ENCODE measurements at places on chromosomes 5 and 9. TPM values are rescaled to one million over a fixed set of nuclear protein-coding genes. Genes with fewer than 3 reads are reported as not detected.

GRCh38 chr9:95644377-95644776, 127.6 kb upstream of the PTCH1 start:
- no peak overlapping the region for H3K4me3 ChIP-seq
- H3K27ac ChIP-seq = no peak overlapping the region
- H3K4me1 ChIP-seq = peaks cover 10% of the 10 kb centered on the region
- H3K27me3 ChIP-seq = no peaks in the 10 kb centered on the region
- no peaks in the 10 kb centered on the region for H3K36me3 ChIP-seq

DNA sequence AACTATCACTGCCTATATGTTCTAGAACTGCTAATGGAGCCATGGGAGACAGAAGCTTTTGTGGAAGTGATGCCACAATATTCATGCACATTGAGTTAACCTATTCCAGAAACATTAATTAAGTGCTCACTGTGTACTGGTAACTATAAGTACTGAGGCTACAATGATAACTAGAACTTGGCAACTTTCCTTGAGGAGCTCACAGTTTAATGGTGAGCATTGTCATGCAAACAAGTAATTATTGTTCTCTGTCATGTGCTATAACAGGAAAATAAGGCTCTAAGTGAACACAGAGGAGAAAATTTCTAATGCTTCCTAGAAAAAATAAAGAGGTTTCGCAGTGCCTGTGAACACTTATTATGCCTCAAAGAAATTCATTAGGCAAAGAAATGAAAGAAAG, 142.2 kb downstream of the BAAT start:
- DNase-seq = no peak
- no peak overlapping the region for H3K4me3 ChIP-seq
- H3K36me3 ChIP-seq = no peaks in the 10 kb centered on the region
- H3K27ac ChIP-seq = no peak overlapping the region
- H3K27me3 ChIP-seq = no peaks in the 10 kb centered on the region

DNA sequence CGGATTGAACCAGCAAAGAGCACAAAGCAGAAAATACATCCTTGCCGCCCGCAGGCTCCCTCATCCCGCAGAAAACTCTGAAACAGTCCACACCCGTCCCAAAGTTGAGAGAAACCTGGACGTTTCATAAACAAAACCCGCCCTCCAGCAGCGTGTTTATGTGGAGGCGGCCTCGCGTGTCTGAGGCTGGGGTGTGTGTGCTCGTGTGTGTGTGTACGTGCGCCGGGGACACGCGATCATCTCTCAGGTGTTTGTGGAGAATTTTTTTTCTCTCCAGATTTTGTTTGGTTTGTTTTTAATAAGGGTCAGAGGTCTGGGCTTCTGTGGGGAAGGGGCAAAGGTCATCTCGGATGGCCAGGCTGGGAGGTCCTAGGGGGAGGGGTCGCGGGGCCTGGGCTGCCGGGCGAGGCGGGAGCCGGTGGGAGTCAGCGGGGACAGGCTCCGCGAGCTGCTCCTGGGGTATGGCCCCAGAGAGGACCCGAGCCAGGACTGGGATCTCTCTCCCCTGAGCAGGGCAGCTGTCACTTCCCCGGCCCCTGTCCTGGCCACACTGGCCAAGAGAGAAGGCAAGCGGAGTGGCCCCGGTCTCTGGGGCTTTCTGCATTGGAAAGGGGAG, 206.4 kb downstream of the C9orf50 start:
- H3K27ac ChIP-seq = peak overlapping the region; percentile 98
- no peaks in the 10 kb centered on the region for H3K36me3 ChIP-seq

GRCh38 chr9:96061293-96061987, 185.9 kb downstream of the ERCC6L2 start:
- H3K4me3 ChIP-seq = no peak overlapping the region
- no peaks in the 10 kb centered on the region for H3K36me3 ChIP-seq
- H3K4me1 ChIP-seq = no peaks in the 10 kb centered on the region
- no peak overlapping the region for H3K27ac ChIP-seq
- DNase-seq = peak; percentile 76

DNA sequence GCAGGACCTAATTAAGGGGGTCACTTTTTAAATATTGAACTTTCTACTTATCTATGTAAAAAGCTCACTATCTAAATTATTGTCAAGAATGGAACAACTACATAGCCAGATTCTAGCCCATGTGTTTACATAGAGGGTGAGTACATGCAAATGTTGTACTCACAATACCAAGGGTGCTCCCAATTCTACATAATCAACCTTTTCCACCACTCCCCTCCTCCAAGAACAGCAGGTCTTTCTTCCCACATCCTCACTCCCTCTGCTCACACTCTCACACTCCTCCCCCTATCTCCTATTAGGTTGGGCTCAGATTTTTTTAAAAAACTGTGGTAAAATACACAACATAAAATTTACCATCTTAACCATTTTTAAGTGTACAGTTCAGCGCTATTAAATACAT, 325.4 kb downstream of the ARL15 start:
- H3K36me3 ChIP-seq = no peaks in the 10 kb centered on the region
- no peak overlapping the region for H3K27ac ChIP-seq
- H3K4me3 ChIP-seq = no peak overlapping the region
- H3K27me3 ChIP-seq = no peaks in the 10 kb centered on the region
- no peaks in the 10 kb centered on the region for H3K4me1 ChIP-seq

- H3K4me3 ChIP-seq = peak overlapping the region; percentile 97
- H3K4me1 ChIP-seq = no peaks in the 10 kb centered on the region
Observed at GRCh38 chr5:75337366-75338021, 474 bp downstream of the HMGCR start.

DNA sequence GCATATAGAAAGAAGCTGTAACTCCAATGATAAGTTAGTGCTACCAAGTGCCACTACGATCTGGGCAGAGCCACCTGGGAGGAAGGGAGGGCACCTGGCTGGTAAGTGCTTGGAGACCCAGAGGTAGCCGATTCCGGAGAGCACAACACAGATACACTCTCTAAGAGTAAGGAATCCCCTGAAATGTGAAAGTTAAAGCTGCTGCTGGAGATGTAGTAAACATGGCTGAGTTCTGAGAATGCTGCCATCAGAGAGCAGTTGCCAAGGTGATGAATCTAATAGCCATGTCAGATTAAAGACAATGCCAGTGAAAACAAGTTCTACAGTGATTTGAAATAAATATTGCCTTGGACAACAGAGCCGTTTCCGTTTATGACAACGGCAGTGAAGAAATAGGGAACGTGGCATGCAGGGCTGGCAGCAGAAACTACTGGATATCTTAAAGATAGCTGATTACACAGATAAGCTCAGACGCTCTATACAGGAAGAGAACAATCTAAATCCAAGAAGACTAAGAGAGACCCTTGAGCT, 561.2 kb upstream of the C9orf72 start:
- H3K4me3 ChIP-seq = no peak overlapping the region
- no peak for DNase-seq
- H3K27ac ChIP-seq = no peak overlapping the region
- no peaks in the 10 kb centered on the region for H3K27me3 ChIP-seq
- H3K36me3 ChIP-seq = no peaks in the 10 kb centered on the region

COL5A1 gene
- 22.0 TPM for total RNA-seq

DNA sequence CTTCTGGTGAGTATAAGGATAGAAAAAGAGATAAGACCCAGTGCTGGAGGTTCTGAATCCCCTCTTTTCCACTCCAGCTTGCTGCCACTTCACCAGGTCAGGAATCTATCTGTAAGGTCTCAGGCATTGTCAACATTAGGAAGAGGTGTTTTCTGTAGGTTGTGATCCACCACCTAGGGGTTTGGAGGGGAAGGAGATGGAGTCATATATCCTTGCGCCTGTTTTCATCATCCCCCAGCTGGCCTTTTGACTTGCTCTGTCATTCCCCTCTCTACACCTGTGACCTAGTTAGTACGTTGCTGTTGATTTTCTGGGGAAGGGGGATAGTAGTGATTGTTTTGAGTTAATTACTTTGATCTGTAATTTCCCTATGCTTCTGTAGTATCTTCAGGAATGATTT, 20.5 kb downstream of the SPINK5 start:
- H3K4me3 ChIP-seq = no peak overlapping the region
- H3K36me3 ChIP-seq = no peaks in the 10 kb centered on the region
- DNase-seq = no peak
- H3K27me3 ChIP-seq = no peaks in the 10 kb centered on the region
- no peaks in the 10 kb centered on the region for H3K4me1 ChIP-seq

- H3K4me3 ChIP-seq = no peak overlapping the region
- H3K27ac ChIP-seq = no peak overlapping the region
- no peak for DNase-seq
Observed at GRCh38 chr5:135054546-135054945, 20.5 kb upstream of the PITX1 start.

DNA sequence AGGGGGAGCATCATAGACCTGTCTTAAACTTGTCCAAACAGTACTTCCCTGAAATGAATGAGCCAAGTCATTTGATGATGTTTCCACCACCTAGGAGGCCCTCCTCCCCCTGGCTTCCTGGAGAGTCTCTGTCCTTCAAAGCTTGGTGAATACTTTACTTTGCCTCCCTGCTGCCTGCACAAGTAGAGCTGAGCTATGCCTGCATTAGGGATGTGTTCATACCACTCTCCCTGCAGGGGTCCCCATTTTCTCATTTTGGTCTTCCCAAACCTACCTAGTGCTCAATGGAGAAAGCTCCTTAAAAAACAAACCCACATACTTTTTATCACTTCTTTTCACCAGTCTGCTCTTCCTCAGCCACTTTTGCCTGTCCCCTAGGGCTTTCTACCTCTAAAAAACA, 7.7 kb downstream of the CCNI2 start:
- H3K36me3 ChIP-seq = peaks cover 28% of the 10 kb centered on the region
- DNase-seq = no peak
- no peaks in the 10 kb centered on the region for H3K4me1 ChIP-seq
- H3K27me3 ChIP-seq = no peaks in the 10 kb centered on the region
- no peak overlapping the region for H3K4me3 ChIP-seq
- no peak overlapping the region for H3K27ac ChIP-seq

- no peak for DNase-seq
- no peaks in the 10 kb centered on the region for H3K36me3 ChIP-seq
- no peaks in the 10 kb centered on the region for H3K27me3 ChIP-seq
Observed at GRCh38 chr5:168073991-168074800, 217.2 kb upstream of the WWC1 start.

DNA sequence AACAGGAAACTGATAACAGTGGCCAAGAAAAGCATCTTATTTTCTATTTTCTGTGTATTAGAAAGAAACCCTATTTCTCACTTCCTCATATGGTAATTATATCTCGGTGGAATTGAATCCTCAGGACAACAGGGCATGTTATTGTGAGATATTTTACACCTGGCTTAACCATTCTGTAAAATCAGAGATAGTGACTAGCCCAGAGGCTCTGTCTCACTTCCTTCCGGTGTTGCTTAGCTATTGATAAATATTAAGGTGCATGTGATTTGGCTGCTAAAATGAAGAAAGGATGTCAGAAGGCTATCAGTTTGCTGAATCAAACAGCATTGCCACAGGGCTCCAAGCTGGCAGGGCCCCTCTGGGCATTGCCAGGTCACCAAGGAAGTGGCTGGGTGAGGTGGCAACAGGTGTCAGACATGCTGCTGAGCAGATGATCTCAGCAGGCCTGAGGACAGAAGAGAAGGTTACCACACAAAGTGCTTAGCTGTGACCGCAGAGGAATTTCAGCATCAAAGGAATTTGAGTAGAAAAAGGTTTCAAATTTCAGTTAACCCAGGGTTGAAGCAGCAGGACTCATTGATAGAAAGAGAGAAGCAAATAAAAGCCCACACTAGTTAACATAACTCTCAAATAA, 330.7 kb downstream of the PDE4D start:
- no peak overlapping the region for H3K4me3 ChIP-seq
- no peaks in the 10 kb centered on the region for H3K36me3 ChIP-seq
- H3K27ac ChIP-seq = no peak overlapping the region
- no peaks in the 10 kb centered on the region for H3K4me1 ChIP-seq
- no peak for DNase-seq
- H3K27me3 ChIP-seq = no peaks in the 10 kb centered on the region

DNA sequence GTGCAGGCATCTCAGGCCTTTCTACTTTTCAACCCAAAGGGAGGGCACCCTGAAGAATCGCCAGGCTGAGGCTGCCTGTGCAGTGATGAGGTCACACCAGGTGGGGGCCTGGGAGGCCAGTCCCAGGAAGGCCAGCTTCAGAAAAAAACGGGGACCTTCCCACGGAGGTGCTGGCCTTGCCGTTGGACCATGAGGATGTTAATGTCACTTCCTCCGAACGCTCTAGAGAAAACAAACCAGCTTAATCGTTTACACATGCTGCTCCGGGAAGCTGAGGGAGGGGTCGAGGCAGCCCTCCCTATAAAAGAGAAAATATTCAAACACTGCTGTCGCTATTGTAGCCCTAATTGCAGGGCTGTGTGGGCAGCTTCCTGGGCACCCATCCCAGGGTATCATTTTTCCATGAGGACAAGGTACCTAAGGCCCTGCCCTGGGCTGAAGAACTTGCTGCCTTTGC, 27.0 kb downstream of the PTGES start:
- H3K4me3 ChIP-seq = no peak overlapping the region
- DNase-seq = no peak
- H3K27me3 ChIP-seq = no peaks in the 10 kb centered on the region

DNAH5 gene
- not detected for total RNA-seq

GRCh38 chr5:111582993-111583601, 70.8 kb upstream of the STARD4 start:
- H3K27me3 ChIP-seq = no peaks in the 10 kb centered on the region
- no peak overlapping the region for H3K27ac ChIP-seq
- no peaks in the 10 kb centered on the region for H3K36me3 ChIP-seq
- peaks cover 7% of the 10 kb centered on the region for H3K4me1 ChIP-seq
- DNase-seq = no peak

GFRA3 gene
- 0.39 TPM for total RNA-seq

ZDHHC11B gene
- total RNA-seq = 4.0 TPM

B4GALT7 gene
- 12.2 TPM for total RNA-seq

SV2C gene
- 0.15 TPM for total RNA-seq

DNA sequence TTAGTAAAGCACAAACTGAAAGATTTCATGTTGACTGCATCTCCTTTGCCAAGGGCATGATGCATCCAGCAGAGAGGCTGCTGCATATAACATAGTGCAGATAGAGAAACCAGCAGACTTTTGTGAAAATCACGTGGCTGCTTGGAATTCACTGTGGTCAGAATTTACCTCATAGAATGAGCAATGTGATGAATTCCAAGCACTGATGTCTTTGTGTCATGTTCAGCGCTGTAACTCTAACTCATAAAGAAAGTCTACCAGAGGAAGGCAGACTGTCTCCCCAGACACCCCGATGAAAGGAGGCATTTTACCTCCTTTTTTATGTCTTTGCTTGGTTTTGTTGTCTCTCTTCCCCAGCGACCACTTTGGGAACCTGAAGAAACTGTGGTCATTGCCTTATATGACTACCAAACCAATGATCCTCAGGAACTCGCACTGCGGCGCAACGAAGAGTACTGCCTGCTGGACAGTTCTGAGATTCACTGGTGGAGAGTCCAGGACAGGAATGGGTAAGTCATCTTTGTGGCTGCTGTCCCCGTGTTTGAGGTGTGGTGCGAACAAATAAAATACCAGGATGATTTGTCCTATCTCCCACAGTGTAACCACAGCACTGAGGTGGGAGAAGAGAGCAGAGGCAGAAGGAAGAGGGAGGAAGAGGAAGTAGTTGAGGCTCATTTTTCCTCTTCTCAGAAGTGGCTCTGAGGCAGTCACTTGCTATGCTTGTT, 42.0 kb downstream of the ITK start:
- peaks cover 14% of the 10 kb centered on the region for H3K4me1 ChIP-seq
- H3K36me3 ChIP-seq = no peaks in the 10 kb centered on the region
- no peaks in the 10 kb centered on the region for H3K27me3 ChIP-seq

GRCh38 chr9:105697871-105698270, 3.5 kb downstream of the TMEM38B start:
- H3K4me1 ChIP-seq = peaks cover 32% of the 10 kb centered on the region
- H3K27ac ChIP-seq = no peak overlapping the region
- DNase-seq = no peak
- H3K4me3 ChIP-seq = no peak overlapping the region
- H3K27me3 ChIP-seq = no peaks in the 10 kb centered on the region
